AG09319 (cell line): ENCODE measurements at places on chromosomes 3 and 15.
A peak's percentile ranks its signal among the peaks of the same experiment; 100 is the strongest.

DNA sequence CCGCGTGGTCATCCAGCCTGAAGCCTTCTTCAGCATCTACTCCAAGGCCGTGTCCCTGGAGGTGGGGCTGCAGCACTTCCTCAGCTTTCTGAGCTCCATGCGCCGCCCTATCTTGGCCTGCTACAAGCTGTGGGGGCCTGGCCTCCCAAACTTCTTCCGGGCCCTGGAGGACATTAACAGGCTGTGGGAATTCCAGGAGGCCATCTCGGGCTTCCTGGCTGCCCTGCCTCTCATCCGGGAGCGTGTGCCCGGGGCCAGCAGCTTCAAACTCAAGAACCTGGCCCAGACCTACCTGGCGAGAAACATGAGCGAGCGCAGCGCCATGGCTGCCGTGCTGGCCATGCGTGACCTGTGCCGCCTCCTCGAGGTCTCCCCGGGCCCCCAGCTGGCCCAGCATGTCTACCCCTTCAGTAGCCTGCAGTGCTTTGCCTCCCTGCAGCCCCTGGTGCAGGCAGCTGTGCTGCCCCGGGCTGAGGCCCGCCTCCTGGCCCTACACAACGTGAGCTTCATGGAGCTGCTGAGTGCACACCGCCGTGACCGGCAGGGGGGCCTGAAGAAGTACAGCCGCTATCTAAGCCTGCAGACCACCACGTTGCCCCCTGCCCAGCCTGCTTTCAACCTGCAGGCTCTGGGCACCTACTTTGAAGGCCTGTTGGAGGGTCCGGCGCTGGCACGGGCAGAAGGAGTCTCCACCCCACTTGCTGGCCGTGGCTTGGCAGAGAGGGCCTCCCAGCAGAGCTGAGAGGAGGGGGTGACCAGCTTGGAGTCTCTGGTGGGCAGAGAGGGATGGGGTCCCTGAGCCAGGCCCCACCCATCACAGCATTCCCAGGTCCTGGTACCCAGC, 37.9 kb downstream of the GOLGA6A start:
- DNase-seq = no peak

GRCh38 chr3:150727653-150728502, 24.2 kb upstream of the ERICH6 start:
- no peak for DNase-seq

DNA sequence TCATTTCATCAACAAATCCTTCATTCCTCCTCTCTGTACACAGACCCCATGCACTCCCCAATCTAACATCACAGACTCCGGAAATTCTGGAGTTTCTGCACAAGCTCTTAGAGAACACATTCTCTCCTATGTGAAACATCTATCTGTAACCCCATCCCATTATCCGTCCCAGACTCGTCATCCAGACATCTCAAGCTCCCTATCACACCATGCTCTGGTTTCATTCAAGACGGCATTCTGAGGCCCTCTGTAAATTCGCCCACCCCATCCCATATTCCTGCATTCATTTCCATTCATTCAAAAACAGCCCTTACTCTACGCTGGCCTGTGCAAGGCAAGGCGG, 575 bp downstream of the LEO1 start:
- no peak for DNase-seq

DNA sequence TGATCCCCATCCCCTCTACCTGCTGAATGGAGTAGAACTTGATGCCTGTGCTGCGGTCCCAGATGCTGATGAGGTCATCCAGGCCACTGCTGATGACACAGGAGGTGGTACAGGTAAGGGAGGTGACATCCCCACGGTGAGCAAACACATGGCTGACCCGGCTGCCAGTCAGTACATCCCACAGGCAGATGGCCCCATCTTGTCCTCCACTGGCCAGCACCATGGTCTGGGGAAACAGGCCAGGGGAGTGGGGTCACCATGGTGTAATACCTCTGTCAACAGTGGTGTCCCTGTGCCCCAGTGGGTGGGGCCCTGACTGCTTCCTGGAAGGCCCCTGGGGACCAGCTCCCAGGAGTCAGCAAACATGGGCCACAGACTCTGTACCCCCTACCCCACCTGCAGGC, 33.3 kb downstream of the PTPN23 start:
- no peak for DNase-seq

DNA sequence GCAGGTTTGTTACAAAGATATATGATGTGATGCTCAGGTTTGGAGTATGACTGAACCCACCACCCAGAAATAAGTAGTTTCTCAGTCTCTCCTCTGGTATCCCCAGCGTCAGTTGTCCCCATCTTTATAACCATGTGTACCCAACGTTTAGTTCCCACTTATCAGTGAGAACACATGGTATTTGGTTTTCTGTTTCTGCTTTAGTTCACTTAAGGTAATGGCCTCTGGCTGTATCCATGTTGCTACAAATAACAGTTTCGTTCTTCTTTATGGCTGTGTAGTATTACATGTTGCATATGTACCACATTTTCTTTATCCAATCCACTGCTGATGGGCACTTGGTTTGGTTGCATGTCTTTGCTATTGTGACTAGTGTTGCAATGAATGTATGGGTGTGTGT, 132.3 kb downstream of the LMLN start:
- no peak for DNase-seq

DNA sequence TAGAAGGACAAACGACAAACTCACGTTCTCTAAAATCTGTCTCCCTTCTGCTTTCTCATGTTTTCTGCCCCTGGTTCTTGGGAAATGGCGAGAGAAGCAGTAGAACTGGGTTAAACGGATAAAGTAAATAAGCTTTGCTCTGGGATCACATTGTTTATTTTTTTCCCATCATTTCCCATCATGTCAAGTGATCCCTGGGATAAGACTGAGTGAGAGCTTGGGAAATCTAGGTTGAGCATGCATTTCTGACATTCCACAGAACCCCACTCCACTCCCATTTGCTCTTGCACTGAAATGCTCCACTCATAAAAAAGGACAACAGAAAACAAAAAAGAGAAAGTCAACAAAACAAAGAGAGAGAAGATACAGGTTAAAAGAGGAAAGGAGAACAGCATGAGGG, 69.1 kb downstream of the SEMA6D start:
- no peak for DNase-seq

GRCh38 chr3:187247398-187247797, 44.1 kb downstream of the MASP1 start:
- DNase-seq = no peak

DNA sequence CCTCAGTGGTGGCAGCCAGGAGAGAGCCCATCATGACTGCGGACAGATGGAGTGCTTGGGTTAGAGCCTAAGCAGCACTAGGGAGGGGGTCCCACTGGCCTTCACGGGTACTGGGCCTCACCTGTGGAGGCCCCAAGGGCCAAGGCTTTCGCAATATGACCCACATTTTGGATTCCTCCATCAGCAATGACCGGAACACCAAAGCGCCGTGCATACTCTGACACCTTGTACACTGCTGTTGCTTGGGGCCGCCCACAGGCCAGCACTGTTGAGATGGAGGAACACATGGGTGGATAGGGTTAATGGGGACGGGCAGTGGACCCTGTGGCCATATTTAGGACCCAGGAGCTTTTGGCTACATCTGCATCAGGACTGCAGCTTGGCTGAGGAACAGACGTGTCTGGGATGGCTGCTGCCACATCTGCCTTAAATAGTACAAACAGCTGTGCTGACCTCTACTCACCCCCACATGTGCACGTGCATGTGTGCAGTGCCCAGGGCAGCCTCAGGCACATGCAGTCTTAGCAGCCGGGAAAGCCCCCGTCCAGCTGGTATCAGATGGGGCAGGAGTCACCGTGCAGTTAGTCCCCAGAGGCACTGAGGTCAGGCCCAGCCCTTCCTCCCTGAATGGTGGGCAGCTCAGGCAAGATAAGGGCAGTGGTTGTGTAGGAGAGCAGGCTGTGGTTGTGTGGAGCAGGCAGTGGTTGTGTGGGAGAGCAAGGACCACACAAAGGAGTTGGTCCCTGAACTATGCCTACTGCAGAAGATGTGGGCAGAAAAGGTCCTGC, 3.3 kb downstream of the NDUFAF3 start:
- no peak for DNase-seq

- peak; percentile 36 for DNase-seq
These were observed 214.8 kb upstream of the TPRG1 start for GRCh38 chr3:188956839-188957489.

DNA sequence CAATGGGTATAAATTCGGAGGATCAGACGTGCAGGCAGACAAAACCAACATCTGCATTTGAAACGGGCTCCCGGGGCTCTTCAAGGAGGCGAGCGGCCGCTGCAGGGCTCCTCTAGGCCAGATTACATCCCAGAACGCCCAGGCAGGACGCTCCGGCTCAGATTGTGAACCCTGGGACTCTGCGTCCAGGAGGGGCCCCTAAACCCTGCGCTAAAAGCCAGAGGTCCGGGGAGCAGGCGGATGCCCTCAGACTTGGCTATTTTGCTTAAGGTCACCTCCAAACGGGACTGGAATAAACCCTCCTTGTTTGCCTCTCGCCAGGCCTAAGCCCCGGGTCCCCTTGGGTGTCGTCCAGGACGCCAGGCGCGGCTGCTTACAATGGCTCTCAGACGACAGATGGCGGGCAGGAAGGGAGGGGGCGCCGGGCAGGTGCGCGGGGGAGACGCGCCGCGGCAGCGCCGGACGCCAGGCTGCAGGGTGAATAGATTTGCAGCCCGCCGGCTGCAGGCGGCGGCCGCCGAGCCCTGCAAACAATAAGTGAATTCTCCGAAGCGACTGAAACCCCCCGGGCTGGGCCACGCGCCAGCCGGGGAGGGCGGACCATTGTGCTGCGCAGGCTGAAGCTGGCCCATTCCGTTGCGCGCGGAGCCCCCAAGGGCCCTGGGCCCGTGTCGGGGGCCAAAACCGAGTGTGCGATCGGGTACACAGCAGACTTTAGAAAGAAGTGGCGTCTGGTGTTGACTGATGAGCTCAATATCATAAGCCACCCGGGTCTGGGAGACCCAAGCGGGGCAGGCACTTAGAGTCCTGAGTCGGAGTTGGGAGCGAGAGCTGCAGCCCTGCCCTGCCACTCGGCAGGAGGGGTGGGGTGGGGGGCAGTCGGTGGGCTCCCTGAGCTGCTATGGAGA, 32.3 kb upstream of the AMOTL2 start:
- DNase-seq = no peak

DNA sequence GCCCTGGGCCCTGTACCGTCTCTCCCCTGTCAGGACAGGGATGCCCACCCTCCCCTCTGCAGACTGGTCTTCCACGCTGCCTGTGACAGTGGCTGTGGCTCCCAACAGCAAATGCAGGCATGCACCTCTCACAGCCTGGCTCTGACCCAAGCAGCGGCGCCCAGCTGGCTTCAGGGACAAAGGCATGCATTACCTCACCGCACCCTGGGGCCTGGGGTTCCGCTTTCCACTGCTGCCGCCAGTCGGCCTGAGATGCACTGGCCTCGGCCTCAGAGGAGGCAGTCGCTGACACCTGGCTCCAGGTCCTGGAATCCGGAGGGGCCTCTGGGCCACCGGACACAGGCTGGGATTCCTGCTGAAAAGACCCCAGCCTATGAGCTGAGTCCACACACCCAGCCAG, 70.3 kb downstream of the SCN5A start:
- DNase-seq = no peak

DNA sequence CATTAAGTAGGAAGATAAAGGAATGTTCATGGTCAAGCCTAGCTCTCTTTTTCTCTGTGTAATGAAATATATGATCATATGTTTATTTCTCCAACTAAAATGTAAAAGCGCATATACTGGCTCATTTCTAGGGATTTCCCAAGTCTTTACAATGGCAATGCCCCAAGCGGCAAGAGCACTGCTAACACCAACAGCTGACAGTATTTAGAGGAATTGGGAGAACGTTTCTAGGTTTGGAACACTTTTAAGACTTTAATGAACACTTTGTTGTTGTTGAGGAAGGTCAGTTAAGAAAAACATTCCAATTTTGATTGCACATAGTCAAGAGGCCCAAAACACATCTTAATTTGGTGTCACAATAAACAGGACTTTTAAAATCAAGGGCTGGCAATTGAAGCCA, 132.7 kb downstream of the ATP8B4 start:
- DNase-seq = no peak

- no peak for DNase-seq
These were observed 37.9 kb downstream of the ADIPOQ start for GRCh38 chr3:186880406-186880805.

GRCh38 chr3:187064210-187065115, 74.8 kb downstream of the RPL39L start:
- DNase-seq = peak; percentile 8

GRCh38 chr3:58874248-58874741, 175.5 kb downstream of the CFAP20DC start:
- no peak for DNase-seq

- no peak for DNase-seq
These were observed 19.3 kb upstream of the TGM5 start for GRCh38 chr15:43286074-43286473.

DNA sequence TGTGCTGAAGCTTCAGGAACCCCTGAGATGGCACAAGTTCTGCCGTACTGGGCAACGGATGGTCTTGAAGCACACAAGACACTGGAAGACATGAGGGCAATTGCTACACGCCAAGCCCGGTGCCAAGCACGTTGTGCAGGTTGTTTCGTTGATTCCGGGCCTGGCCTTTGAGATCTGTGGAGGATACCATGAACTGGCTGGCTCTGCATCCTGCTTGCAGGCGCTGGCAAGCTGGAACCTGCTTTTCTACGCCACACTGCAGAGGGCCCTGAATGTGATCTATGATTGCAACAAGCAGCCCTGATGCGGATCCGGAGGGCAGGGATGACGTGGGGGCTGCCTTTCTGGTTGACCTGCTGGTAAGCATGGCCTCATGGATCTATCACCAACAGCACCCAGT, 262.5 kb upstream of the ATP10A start:
- DNase-seq = no peak

- no peak for DNase-seq
These were observed 206.9 kb downstream of the NSUN3 start for GRCh38 chr3:94269763-94270162.

DNA sequence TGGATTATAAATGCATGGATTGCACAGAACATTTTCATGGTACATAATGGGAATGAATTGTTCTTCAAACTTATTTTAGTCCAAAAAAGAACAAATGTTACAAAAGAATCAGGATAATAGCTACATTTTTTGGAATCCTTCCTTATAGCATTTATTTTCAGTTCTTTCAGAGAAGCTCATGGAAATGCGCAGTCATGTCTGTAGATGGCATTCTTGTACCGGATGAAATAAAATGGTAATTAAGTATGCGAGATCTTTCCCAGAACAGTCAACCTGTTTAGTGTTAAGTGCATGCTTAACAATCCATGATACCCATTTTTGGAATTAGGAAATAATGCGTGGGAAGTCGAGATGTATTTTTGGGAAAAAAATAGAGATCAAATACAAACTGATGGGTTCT, 38.2 kb upstream of the GOLGA8B start:
- DNase-seq = no peak

GRCh38 chr3:36362216-36362615, 18.1 kb upstream of the STAC start:
- DNase-seq = no peak

GRCh38 chr3:183259621-183260020, 6.6 kb downstream of the B3GNT5 start:
- DNase-seq = no peak
